Activated naive CD4-positive, alpha-beta T cell (primary cell): ENCODE measurements at places on chromosomes 4 and X.

- no peak for DNase-seq
These were observed 273.5 kb downstream of the C4orf33 start for GRCh38 chr4:129369361-129370010.

DNA sequence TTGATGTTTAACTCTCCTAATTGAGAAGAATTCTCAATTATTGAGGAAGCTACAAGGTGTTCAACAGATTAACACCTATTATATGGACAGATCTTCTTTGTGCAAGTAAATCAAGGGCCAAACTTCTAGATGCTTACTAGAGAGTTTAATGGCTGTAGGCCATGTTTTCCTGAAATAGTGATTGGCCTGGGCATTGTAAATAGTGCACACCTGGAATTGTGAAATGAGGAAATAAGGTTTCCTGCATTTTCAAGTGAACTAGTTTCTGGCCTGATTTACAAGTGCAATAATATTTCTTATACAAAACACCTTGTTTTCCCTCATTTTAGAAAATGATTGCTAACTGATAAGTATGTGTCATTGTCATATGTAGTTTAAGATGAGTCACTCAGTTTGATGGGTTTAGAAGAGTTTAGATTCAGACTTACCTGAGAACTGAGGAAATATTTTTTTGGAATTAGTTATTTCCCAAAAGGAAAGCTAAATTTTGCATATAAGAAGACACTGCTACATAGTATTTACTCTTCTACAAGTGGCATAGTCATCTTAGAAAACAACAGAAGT, 21.2 kb downstream of the AFF1 start:
- DNase-seq, result no peak

- no peak for DNase-seq
These were observed 283.3 kb upstream of the DKK2 start for GRCh38 chr4:107319386-107319785.

DNA sequence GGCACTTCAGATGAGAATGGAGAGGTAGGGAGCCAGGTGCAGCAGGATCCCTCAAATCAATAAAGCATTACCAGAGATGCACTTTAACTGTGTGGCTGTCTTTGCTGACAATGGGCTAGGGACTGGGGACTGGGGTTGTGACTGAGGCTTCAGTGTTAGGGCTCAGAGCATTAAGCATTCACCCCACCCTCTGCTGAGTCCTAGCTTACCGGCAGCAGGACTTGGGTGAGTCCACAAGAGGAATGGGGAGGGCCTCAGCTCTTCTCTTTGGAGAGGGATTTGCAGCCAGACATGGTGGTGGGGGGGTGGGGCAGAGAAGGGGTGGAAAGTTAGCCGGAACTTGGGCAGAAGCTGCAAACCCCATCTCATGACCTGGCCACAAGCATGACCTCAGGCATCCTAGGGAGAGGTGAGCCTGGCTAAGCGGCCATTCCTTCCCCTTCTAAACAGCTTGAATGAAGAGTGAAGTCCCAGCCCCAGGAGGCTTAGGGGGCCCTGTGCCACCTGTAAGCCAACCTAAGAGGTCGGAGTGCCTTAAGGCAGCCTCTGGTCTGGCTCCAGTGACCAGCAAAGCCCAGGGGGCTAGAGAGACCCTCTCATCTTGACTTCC, 78.4 kb downstream of the STARD8 start:
- no peak for DNase-seq

- no peak for DNase-seq
These were observed 31.4 kb downstream of the MAGEB16 start for GRCh38 chrX:35829501-35829900.

DNA sequence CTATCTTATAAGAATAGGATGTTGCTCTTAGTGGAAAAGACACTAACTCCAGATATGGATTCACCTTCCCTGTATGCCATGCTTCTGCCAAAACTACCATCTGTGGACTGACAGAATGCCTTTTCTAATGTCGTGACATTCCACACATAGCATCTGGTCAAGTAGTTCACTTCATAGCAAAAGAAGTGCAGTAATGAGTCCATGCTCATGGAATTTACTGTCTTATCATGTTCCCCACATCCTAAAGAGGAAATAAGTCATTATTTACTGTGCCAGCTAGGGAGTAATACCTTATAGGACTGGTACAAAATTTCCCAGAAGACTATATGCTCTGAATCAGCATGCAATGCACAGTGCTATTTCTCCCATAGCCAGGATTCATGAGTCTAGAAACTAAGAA, 562.4 kb downstream of the TLL1 start:
- no peak for DNase-seq

GRCh38 chrX:118720058-118720707, 7.2 kb upstream of the IL13RA1 start:
- DNase-seq, result no peak

GRCh38 chr4:22434895-22435294, 81.0 kb downstream of the ADGRA3 start:
- no peak for DNase-seq

GRCh38 chr4:147157860-147158701, 212.4 kb upstream of the TTC29 start:
- DNase-seq, result no peak

DNA sequence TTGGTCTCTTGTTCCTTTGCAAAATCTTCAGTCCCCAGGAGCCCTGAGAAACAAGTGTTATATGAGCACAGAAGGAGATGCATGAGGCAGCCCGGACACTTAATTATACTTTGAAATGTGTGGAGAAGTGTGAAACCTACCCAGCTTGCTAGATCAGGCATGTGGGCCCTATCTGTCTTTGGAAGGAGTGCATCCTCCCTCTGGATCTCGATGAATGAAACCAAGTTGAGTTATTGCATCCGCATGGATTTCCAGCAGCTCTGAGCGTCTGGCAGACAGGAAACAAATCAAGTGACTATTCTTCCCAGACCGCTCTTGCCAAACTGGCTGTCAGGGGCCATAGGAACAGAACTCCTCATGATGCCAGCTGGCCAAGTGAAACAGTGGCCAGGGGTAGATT, 19.6 kb upstream of the SOWAHD start:
- DNase-seq, result no peak

DNA sequence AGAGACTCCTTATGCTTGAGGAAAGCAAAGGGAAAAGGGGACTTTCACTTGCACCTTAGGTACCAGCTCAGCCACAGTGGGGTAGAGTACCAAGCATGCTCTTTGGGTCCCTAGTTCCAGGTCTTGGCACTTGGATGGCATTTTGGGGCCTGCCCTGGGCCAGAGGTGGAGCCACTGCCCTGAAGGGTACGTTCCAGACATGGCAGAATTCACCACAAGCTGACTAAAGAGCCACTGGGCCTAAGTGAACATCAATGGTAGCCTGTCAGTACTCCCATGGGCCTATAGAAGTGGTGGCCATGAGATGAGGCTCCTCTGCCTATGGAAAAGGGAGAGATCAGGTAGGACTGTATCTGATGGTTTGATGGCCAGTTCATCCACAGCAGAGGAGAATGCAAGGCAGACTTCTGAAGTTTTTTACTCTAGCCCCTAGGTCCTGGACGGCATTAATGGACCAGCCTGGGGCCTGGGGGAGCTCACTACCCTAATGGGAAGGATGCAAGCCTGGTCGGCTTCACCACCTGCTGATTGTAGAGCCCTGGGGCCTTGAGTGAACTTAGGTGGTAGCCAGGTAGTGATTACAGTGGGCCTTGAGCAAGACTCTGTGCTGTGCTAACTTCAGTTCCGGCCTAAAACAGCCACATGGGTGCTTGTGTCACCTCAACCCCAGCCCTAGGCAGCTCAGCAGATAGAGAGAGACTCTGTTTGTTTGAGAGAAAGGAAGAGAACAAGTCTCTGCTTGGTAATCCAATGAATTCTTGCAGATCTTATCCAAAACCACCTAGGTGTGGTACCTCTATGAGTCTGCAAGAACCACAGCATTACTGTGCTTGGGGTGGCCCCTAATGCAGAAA, 19.8 kb upstream of the HSFX4 start:
- DNase-seq, result no peak

DNA sequence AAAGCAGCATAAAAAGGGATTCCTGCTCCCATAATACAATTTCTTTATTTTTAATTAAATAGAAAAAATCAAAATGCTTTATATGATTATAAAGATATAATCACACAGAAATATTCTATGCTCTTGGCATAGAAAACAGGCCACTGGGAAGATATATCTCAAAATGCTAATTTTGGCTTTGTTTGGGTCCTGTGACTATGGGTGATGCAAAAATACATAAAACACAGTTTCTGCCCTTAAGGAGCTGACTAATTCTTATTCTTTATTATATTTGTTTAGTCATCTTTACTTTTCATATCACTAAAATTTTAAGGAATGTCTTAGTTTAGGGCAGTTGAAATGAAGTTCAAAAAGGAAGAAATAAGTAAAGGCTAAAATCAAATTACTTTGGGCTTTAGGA, 7.0 kb upstream of the BMP3 start:
- DNase-seq, result no peak

GRCh38 chrX:42869659-42870476, 91.9 kb upstream of the PPP1R2C start:
- no peak for DNase-seq

- DNase-seq, result no peak
These were observed 45.8 kb upstream of the TMEM131L start for GRCh38 chr4:153420361-153420760.

- no peak for DNase-seq
These were observed 49.0 kb downstream of the RWDD4 start for GRCh38 chr4:183610033-183610432.

- DNase-seq, result no peak
These were observed 45.4 kb downstream of the EDNRA start for GRCh38 chr4:147526272-147526654.

- no peak for DNase-seq
These were observed 542.4 kb upstream of the DIPK2B start for GRCh38 chrX:45743081-45743533.

GRCh38 chr4:20432088-20432487, 180.4 kb downstream of the SLIT2 start:
- no peak for DNase-seq

GRCh38 chr4:115883847-115884246, 770.4 kb upstream of the NDST4 start:
- DNase-seq, result no peak

- no peak for DNase-seq
These were observed 619.2 kb downstream of the RAPGEF2 start for GRCh38 chr4:159722052-159722451.

DNA sequence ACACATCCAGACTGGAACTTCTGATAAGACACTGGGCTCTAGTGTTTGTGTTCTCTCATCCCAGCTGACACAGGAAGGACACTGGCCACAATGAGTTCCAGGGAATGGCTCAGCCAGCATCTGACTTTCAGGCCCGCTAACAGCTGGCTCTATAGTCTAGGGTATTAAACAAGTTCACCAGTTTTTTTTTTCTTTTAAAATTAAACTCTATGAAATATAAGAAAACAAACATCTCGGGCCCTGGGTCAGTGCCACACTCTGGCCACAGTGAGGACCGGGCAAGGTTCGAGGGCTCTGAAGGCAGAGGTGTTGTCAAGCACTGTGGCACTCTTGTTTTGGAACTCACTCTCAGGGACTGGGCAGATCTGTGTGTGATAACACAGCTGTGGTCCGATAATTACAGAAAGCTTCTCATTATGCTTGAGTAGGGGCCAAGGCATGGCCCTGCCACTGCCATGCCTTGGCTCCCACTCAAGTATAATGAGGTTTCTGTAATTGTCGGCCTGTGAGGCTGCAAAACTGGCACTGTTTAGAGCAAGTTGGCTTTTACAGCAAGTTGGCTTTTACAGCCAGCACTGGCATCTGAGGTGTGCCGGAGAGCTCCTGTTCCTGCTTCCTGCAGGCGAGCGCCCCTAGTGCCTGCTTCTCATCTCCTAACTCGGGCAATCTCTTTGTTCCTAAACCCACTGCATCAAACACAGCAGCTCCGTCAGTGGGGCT, 62.8 kb downstream of the PPP1R2C start:
- DNase-seq, result peak; percentile 12

DNA sequence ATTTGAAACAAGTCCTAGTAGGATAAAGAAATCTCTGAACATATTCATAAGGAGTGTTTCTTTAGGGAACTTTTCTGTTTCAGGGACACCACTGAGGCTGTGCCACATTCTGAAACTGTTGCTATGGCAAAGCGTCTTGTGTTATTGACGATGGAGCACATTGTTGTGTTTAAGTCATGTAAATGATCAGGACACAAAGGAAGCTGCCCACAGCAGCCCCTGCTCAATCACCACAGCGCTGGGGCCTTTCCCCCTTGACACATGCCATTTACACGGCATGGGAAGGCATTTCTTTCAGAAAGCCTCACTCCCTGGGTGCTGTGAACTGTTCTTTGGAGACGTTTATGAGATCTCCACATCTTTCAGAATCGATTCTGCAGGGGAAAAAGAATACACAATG, 39.8 kb upstream of the MID1 start:
- DNase-seq, result no peak

- no peak for DNase-seq
These were observed 191.9 kb downstream of the MAB21L2 start for GRCh38 chr4:150773729-150774449.
